Activated CD4-positive, alpha-beta memory T cell treated with anti-CD3 and anti-CD28 coated beads, Interleukin-2, amount 10 ng/mL, durations not matched to agents 7 days and 5 days (primary cell): ENCODE measurements at places on chromosomes 1 and 21. TPM values are rescaled to one million over a fixed set of nuclear protein-coding genes. Genes with fewer than 3 reads are reported as not detected.
A peak's percentile ranks its signal among the peaks of the same experiment; 100 is the strongest.

- peaks cover 4% of the 10 kb centered on the region for H3K4me1 ChIP-seq
- no peak overlapping the region for H3K27ac ChIP-seq
- H3K36me3 ChIP-seq = peaks cover 36% of the 10 kb centered on the region
- no peak for DNase-seq
- no peaks in the 10 kb centered on the region for H3K27me3 ChIP-seq
Observed at GRCh38 chr1:86739648-86740509, 35.5 kb downstream of the SH3GLB1 start.

- peaks cover 12% of the 10 kb centered on the region for H3K4me1 ChIP-seq
- H3K27ac ChIP-seq = no peak overlapping the region
- peak overlapping the region; percentile 10 for H3K4me3 ChIP-seq
- H3K27me3 ChIP-seq = peaks cover 73% of the 10 kb centered on the region
Observed at GRCh38 chr1:75136195-75136815, 2.1 kb downstream of the LHX8 start.

GRCh38 chr21:13937236-13937635 lies 273.5 kb downstream of the LIPI start:
- H3K4me3 ChIP-seq = no peak overlapping the region
- H3K27ac ChIP-seq = no peak overlapping the region
- DNase-seq = no peak
- no peaks in the 10 kb centered on the region for H3K36me3 ChIP-seq
- H3K27me3 ChIP-seq = no peaks in the 10 kb centered on the region

- H3K36me3 ChIP-seq = peaks cover 58% of the 10 kb centered on the region
- H3K4me3 ChIP-seq = no peak overlapping the region
- H3K27me3 ChIP-seq = no peaks in the 10 kb centered on the region
Observed at GRCh38 chr1:19437891-19438294, 47.4 kb downstream of the CAPZB start.

- H3K27me3 ChIP-seq = no peaks in the 10 kb centered on the region
- no peaks in the 10 kb centered on the region for H3K4me1 ChIP-seq
- no peak overlapping the region for H3K4me3 ChIP-seq
- no peak overlapping the region for H3K27ac ChIP-seq
- no peak for DNase-seq
Observed at GRCh38 chr1:197859024-197859423, 43.4 kb upstream of the C1orf53 start.

DNA sequence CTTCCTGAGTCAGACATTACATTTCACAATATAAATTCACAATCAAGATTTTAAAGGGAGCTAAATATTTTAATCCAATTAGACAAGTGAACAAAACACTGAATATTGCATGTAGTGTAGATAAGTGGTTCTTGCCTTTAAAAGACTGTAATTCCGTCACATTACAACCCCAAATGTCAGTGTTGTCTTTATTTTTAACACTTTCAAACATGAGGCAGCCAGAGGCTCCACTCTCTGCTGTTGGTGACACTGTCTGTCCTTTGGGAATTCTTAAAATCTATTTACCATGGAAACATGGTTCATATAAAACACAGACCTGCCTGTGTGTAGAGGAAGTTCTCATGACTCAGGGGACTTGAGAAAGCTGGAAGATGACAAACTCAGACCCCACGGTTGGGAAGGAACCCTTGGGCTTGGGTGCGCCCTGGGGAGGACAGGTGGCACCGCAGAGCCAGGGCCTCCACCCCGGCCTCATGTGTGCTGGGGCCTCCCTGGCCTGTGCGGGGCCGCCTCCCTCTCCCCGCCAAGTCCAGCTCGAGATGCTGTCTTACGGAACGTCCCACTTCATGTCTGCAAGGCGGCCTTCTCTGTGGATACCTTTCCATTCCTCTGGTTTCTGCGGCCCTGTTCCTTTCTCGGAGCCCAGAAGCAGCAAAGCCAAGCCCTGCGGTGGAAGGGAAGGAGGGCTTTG lies 239.0 kb downstream of the SDCCAG8 start:
- H3K4me3 ChIP-seq = no peak overlapping the region
- H3K27ac ChIP-seq = no peak overlapping the region
- no peak for DNase-seq
- peaks cover 2% of the 10 kb centered on the region for H3K4me1 ChIP-seq
- H3K36me3 ChIP-seq = peaks cover 8% of the 10 kb centered on the region
- H3K27me3 ChIP-seq = no peaks in the 10 kb centered on the region

DNA sequence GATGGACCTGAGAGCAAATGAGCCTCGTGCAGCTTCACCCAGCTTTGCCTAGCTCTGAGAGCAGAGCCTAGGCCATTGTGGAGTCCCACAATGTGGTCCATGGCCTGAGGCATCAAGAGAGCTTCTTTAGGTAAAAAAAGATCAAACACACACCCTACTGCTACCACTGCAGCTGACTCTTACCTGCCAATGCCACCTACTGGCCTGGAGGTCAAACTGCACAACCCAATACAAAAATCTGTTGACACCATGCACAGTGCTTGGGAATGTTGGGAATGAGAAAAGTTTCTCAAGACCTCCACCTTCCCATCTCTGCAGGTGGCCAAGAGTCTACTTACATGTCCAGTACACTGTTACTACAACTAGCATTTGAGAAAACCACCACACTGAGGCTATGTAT lies 60.6 kb downstream of the UCHL5 start:
- H3K27me3 ChIP-seq = no peaks in the 10 kb centered on the region
- H3K36me3 ChIP-seq = peaks cover 70% of the 10 kb centered on the region
- H3K4me1 ChIP-seq = peaks cover 9% of the 10 kb centered on the region
- no peak overlapping the region for H3K4me3 ChIP-seq
- H3K27ac ChIP-seq = no peak overlapping the region

DNA sequence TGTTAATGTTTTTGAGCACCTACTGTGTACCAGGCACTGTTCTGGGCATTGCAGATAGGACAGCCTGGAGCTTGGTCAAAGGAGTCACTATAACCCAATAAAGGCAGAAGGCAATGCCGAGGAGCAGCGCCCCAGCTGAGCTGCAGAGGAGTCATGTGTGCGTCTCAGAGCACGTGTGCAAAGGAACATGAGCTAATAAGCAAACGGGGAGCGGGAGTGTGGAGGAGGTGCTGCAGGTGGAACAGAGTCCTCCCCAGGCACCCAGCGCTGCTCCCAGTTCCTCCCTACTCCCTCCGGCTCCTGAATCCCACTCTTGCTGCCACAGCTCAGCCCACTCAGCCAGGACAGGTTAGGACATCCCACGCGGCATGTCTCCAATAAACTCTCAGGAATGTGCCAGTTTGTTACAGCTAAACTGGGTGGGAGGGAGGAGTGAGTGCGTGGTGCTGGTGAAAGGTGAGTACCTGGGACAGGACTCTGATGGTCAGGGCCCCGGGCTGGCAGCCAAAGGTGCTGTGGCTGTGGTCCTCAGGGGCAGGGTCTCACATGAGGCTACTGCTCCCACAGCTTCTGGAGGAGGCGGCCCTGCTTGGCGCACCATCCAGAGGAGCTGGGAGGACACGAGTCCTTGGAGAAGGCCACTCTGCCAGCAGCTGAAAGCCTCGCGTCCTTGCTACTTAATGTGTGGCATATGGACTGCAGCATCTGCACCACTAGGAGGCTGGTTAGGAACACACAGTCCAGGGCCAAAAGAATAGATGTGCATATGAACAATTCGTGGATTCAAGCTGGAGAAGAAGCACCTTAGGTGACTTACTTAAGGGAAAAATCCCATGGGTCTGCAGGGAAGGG lies 52.3 kb downstream of the GRIK3 start:
- H3K36me3 ChIP-seq = no peaks in the 10 kb centered on the region
- no peak overlapping the region for H3K4me3 ChIP-seq
- H3K27ac ChIP-seq = no peak overlapping the region
- no peaks in the 10 kb centered on the region for H3K4me1 ChIP-seq
- H3K27me3 ChIP-seq = no peaks in the 10 kb centered on the region
- no peak for DNase-seq

GRCh38 chr1:115832651-115833050 lies 8.3 kb downstream of the NHLH2 start:
- no peak for DNase-seq
- peaks cover 54% of the 10 kb centered on the region for H3K27me3 ChIP-seq
- no peak overlapping the region for H3K4me3 ChIP-seq
- no peak overlapping the region for H3K27ac ChIP-seq

- no peak overlapping the region for H3K4me3 ChIP-seq
- H3K4me1 ChIP-seq = peaks cover 7% of the 10 kb centered on the region
- no peak overlapping the region for H3K27ac ChIP-seq
- H3K27me3 ChIP-seq = no peaks in the 10 kb centered on the region
Observed at GRCh38 chr1:70239940-70240339, 18.8 kb downstream of the SRSF11 start.

DNA sequence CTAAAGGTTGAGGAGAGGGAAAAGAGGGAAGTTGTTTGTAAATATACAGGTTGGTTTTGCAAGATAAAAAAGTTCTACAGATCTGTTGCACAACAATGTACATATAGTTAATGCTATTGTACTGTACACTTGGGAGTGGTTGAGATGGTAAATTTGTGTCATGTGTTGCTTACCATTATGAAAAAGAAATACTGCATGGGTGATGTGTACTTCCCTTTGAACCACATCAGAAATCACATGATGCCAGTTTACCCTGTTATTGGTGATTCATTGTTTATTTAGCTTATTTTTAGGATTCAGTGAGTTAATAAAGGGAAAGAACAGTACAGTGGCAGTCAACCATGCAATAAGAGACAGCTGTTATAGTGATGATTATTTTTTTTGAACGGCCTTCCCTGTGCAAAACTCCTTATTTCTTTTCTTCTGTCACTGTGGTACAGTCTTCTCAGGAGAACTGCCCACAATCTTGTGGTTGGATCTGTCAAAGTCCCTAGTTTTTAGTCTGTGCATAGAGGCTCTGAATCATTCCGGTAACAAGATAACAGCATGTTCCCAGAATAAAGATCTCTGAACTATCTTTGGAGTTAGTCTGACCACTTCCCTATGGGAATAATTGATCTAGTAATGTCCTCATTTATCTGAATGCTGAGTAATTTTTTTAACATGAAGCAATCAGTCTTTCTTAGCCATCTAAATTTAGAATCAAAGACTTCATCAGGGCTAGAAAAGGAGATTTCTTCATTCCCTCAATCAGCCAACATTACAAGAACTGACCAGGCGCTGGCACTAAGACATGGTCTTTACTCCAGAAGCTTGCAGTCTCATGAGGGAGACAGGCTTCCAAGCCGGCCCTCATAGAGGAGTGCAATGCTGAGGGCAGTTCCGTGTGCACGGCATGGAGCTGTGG lies 84.2 kb downstream of the SH3GLB1 start:
- no peak overlapping the region for H3K27ac ChIP-seq
- no peak overlapping the region for H3K4me3 ChIP-seq
- H3K36me3 ChIP-seq = no peaks in the 10 kb centered on the region
- no peak for DNase-seq
- no peaks in the 10 kb centered on the region for H3K4me1 ChIP-seq
- no peaks in the 10 kb centered on the region for H3K27me3 ChIP-seq

DNA sequence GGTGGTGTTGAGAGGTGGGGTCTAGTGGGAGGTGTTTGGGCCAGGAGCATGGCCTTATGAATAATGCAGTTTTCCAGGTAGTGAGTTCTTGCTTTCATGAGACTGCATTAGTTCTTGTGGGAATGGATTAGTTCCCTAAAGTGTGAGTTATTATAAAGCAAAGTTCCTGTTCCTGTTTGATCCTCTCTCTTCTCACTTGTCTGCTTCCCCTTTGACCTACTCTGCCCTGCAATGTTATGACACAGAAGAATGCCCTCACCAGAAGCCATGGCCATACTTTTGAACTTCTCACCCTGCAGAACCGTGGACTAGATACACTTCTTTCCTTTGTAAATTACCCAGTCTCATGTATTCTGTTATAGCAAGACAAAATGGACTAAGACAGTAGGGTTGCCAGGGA lies 53.6 kb downstream of the MAP3K7CL start:
- H3K27ac ChIP-seq = no peak overlapping the region
- H3K4me3 ChIP-seq = no peak overlapping the region
- peaks cover 6% of the 10 kb centered on the region for H3K36me3 ChIP-seq
- peaks cover 20% of the 10 kb centered on the region for H3K4me1 ChIP-seq
- no peak for DNase-seq

DNA sequence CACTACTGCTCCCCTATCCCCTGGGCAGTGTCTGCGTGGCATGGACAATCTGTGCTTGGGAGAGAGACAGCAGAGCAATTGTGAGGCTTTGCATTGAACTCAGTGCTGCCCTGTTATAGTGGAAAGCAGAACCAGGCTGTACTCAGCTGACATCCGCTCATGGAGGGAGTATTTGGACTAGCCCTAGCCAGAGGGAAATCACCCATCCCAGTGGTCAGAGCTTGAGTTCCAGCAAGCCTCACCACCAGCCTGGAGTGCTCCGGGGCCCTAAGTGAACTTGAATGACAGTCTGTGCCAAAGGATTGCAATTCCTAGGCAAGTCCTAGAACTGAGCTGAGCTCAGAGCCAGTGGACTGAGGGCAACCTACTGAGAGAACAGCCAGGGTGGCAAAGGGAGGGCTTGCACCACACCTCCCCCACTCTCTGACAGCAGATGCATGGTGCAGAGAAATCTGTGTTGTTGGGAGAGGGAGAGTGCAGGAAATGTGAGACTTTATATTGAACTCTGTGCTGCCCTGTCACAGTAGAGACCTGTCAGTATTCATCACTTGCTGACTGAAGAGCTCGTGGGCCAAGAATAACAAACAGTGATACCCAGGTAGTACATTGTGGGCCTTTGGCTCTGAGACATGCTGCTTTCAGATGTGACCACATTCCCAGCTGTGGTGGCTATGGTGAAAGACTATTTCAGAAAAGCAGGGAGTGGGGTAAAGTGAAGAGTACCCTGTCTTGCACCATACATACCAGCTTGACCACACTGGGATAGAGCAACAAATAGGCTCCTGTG lies 107.7 kb upstream of the SLC5A9 start:
- peaks cover 9% of the 10 kb centered on the region for H3K27me3 ChIP-seq
- no peak overlapping the region for H3K4me3 ChIP-seq
- DNase-seq = no peak
- no peaks in the 10 kb centered on the region for H3K36me3 ChIP-seq
- H3K4me1 ChIP-seq = no peaks in the 10 kb centered on the region

DNA sequence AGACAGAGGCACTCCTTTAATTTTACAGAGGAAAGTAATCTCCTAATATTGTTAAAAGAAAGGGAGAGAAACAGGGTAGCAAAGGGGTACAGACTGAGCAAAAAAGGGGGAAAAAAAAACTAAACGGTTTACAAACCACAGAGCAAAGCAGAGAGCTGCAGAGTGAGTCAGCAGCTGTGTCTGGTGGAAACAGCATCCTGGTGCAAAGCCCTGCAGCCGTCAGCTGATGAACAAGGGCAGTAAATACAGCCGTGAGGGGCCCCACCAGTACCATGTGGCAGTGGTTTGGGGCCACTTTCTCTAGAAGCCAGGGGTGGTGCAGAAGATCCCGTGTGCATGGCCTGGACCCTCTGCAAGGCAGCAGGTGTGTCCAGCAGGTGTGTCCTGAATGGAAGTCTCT lies 111.3 kb downstream of the ERG start:
- H3K36me3 ChIP-seq = no peaks in the 10 kb centered on the region
- peaks cover 8% of the 10 kb centered on the region for H3K27me3 ChIP-seq
- peak; percentile 17 for DNase-seq
- no peak overlapping the region for H3K4me3 ChIP-seq

GRCh38 chr1:18955441-18956192 lies 859 bp downstream of the IFFO2 start:
- H3K4me1 ChIP-seq = peaks cover 66% of the 10 kb centered on the region
- peak overlapping the region; percentile 83 for H3K4me3 ChIP-seq
- peaks cover 12% of the 10 kb centered on the region for H3K36me3 ChIP-seq
- DNase-seq = peak; percentile 61
- H3K27ac ChIP-seq = peak overlapping the region; percentile 56
- peaks cover 20% of the 10 kb centered on the region for H3K27me3 ChIP-seq

CLIC6 gene
- not detected for total RNA-seq

ARHGAP29 gene
- 0.05 TPM for total RNA-seq

PDC gene
- not detected for total RNA-seq

SIKE1 gene
- total RNA-seq = 68.5 TPM

WDR26 gene
- 114 TPM for total RNA-seq

TSSK3 gene
- 0.70 TPM for total RNA-seq

GUCA2B gene
- total RNA-seq = not detected

TEDDM1 gene
- total RNA-seq = not detected

B4GALT2 gene
- total RNA-seq = 15.5 TPM
